Small intestine (tissue), 16 donors: ENCODE measurements at places on chromosomes 2 and 18.
A peak's percentile ranks its signal among the peaks of the same experiment; 100 is the strongest.

DNA sequence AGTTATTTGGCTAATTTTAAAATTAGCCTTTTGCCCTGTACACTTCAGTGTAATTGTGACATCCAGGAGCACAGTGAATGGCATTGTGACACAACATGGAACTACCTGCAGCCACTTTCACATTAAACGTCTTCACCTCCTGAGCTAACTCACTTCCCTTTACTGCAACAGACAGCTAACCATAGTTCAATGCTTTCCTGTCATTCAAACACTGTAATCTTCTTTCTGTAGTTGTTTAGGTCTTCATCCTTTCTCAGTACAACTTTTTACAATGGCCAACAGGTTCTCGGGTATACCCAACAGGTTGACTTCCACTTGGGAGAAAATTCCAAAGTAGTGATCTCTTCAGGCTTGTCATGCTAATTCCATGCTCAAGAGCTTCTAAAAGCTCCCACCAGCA, 8.6 kb upstream of the AGPS start:
- no peaks in the 10 kb centered on the region for H3K27me3 ChIP-seq
- H3K36me3 ChIP-seq = no peaks in the 10 kb centered on the region
- no peak for DNase-seq
- no peaks in the 10 kb centered on the region for H3K4me1 ChIP-seq

GRCh38 chr2:105697781-105698449, 46.8 kb upstream of the NCK2 start:
- H3K4me3 ChIP-seq = no peak overlapping the region
- peak; percentile 81 for DNase-seq
- H3K4me1 ChIP-seq = no peaks in the 10 kb centered on the region
- H3K36me3 ChIP-seq = no peaks in the 10 kb centered on the region
- H3K27ac ChIP-seq = no peak overlapping the region

- H3K4me3 ChIP-seq = no peak overlapping the region
- DNase-seq = no peak
- H3K27me3 ChIP-seq = no peaks in the 10 kb centered on the region
- H3K27ac ChIP-seq = no peak overlapping the region
- H3K36me3 ChIP-seq = no peaks in the 10 kb centered on the region
Observed at GRCh38 chr2:159550231-159550630, 66.1 kb downstream of the BAZ2B start.

GRCh38 chr18:8805552-8805951, 100.2 kb downstream of the MTCL1 start:
- H3K4me1 ChIP-seq = peaks cover 8% of the 10 kb centered on the region
- H3K36me3 ChIP-seq = peaks cover 7% of the 10 kb centered on the region
- H3K27me3 ChIP-seq = no peaks in the 10 kb centered on the region
- H3K27ac ChIP-seq = no peak overlapping the region

DNA sequence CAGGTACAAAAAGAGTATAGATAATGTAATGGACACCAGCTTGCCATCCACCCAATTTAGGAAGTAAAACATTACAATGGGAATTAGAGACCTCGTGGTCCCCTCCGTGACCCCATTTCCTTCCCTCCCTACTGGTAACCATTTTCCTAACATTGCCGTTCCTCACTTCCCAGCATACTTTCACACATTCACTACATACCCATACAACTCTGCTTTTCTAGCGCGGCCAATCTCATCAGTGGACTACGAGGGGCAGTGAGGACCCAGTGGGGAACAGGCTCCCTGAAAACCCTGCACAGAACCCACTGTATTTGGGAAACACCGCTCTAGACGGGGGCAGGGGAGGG, 1.1 kb downstream of the ENOSF1 start:
- no peak for DNase-seq
- H3K4me3 ChIP-seq = peak overlapping the region; percentile 90
- H3K36me3 ChIP-seq = peaks cover 21% of the 10 kb centered on the region
- H3K27ac ChIP-seq = peak overlapping the region; percentile 72
- no peaks in the 10 kb centered on the region for H3K27me3 ChIP-seq
